Lung microvascular endothelial cell (primary cell): ENCODE measurements at places on chromosomes 2 and 18. TPM values are rescaled to one million over a fixed set of nuclear protein-coding genes. Genes with fewer than 3 reads are reported as not detected.

GRCh38 chr18:26488417-26489009 lies 59.8 kb downstream of the KCTD1 start:
- no peak for DNase-seq

- no peak for DNase-seq
These were observed 1.4 kb upstream of the CAPN10 start for GRCh38 chr2:240585101-240585500.

- no peak for DNase-seq
These were observed 205.0 kb upstream of the SMAD2 start for GRCh38 chr18:48135436-48135966.

DNA sequence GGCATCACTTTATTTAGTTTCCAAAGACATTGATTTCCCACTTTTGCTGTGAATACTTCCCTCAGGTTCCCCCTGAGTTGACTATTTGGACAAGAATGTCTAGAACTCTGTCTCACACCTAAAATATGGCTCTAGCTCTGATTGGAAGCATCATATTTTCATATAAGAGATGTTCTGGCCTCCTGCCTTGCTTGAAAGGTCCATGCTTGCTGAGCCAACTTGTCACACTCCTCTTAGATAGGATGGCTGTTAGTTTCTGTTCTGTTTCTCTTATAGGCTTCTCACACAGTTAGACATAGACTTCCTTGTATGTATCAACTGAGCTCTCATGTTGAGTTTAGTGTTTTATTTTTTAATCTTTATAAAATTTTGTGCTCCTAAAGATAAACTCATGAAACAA lies 87.1 kb downstream of the CNTNAP5 start:
- no peak for DNase-seq

- peak; percentile 69 for DNase-seq
These were observed 1.5 kb downstream of the MALL start for GRCh38 chr2:110113961-110114591.

DNA sequence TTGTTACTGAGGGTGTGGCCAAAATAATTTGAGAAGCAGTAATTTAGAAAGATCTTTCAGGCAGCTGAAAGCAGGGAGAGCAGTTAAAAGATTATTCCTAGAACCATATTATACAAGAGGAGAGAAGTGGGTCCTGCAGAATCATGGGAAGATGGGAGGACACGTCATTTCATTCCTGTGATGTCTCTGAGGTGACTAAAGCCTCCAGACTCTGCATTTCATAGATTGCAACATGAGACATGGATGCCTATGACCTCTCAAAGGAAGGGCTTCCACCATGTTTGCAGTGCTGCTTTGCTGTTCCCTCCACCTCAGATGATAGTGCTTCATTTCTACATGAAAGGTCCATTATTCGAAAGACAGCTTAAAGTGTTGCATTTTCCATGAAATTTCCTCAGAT lies 788.4 kb downstream of the TSN start:
- no peak for DNase-seq

- no peak for DNase-seq
These were observed 401.7 kb upstream of the SPRED2 start for GRCh38 chr2:65834062-65834461.

The CNPPD1 gene
- total RNA-seq, result 15.5 and 26.4 TPM in 2 replicates

The SUMO1 gene
- 93.1 and 96.0 TPM in 2 replicates for total RNA-seq

The CYRIA gene
- total RNA-seq, result 23.8 and 26.4 TPM in 2 replicates

- no peak for DNase-seq
These were observed 63.0 kb upstream of the DSC1 start for GRCh38 chr18:31225668-31226067.

- no peak for DNase-seq
These were observed 42.3 kb upstream of the MRPL33 start for GRCh38 chr2:27729198-27729597.

The PLCL1 gene
- 0.20 and 1.7 TPM in 2 replicates for total RNA-seq

DNA sequence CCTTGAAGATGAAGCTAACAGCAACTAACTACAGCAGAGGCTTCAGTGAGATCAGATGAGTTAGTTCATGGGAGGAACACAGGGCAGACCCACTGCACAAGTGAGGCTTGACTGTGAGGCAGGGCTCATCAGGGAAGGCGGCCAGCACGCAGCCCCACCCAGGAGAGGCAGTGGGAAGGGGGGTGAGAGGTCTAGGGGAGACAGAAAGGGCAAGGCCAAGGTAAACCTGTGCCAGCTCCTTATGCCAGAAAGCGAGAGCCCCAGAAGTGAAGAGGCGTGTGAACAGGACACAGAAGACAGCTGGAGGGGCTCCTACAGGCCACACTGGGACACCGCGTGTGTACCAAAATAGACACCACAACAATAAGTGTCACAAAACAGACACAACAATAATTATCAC lies 48.6 kb downstream of the ANO7 start:
- DNase-seq, result no peak

The CHRNA1 gene
- total RNA-seq, result 0.40 and 1.1 TPM in 2 replicates

The NCL gene
- total RNA-seq, result 65.1 and 76.1 TPM in 2 replicates

The BMP10 gene
- total RNA-seq, result not detected in 2 replicates

DNA sequence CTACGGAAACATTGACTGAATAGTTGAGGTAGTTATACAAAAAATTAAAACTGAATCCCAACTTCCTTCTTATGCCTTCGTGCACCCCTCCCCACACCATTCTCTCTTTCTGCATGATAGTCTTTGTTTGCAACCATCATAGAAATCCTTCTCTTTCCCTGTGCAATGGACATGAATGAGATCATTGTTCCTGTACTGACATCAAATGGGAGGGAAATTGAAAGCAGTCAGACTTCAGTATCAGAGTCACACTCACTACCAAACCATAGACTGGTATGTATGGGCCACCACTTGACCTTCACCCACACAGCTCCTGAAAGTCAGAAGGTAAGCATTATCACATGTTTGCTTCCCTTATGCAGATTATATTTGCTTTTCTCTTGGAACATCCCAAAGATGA lies 782.8 kb downstream of the BCL11A start:
- DNase-seq, result no peak

The KCNK3 gene
- total RNA-seq, result not detected in 2 replicates

The LPIN1 gene
- 12.2 and 13.1 TPM in 2 replicates for total RNA-seq

The CENPO gene
- 6.2 and 9.6 TPM in 2 replicates for total RNA-seq

DNA sequence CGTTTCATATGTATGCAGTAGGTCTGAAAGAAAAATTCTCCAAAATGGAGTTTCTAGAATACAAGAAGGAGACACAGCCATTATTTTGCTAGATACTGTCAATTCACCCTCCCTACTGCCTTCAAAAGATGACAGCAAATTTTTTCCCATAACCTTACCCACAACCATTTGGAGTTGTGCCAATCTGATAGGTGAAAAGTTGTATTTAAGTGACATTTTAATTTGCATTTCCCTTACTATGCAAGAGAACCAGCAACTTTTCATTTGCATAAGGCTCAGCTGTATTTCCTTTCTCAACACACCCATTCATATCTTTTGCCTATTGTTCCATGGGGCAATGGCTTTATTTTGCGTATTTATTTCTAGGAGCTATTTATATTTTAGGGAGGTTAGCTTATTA lies 31.4 kb upstream of the IL18RAP start:
- no peak for DNase-seq

The OTX1 gene
- total RNA-seq, result under 0.01 TPM in 1 of 2 replicates, not detected in the other

DNA sequence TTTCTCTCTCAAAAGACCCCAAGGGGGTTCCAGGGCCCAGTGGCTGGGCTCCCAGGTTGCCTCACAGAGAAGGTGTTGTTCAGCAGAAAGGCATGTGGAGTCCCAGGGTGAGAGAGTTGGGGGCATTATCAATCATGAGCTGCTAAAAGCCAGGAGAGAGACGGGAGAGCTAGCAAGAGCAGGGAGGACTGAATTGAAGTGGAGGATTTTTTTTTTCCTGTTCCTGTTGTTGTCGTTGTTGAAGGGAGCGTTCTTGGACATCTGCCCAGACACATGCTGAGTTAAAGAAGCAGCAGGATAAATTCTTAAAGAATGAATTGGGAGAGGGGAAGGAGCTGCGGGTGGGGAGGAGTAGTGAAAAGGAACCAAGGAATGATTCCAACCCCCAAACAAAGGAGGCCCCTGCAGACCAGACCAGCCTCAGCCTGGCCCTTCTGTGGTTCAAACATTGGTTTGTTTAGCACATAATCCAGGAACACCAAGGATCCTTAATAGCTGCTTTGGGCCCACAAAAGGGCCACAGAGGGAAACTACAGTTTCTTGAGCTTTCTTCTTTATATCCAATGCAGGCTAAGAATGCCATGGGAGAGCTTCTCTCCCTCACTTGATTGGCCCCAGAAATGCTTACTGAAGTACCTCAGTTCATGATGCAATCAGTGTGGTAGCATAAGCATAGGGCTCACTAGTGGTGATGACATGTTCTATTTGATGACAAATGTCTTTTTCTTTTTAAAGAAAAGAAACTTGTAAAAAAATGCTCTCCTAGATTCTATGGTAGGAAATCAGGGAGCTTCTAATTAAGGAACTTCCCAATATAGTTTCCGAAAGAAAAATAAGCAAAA lies 146.0 kb downstream of the SETBP1 start:
- DNase-seq, result peak; percentile 27

- peak; percentile 78 for DNase-seq
These were observed 222.9 kb upstream of the NCKAP5 start for GRCh38 chr2:133791191-133791590.

The GREB1 gene
- total RNA-seq, result under 0.01 and 0.20 TPM in 2 replicates

GRCh38 chr2:162688403-162688802 lies 150.2 kb downstream of the KCNH7 start:
- DNase-seq, result no peak

The PSD4 gene
- total RNA-seq, result 0.44 and 1.2 TPM in 2 replicates

GRCh38 chr2:187698374-187699110 lies 144.3 kb upstream of the TFPI start:
- DNase-seq, result no peak

The KYNU gene
- 0.22 TPM in 1 of 2 replicates, not detected in the other for total RNA-seq

- no peak for DNase-seq
These were observed 4.2 kb downstream of the GPBAR1 start for GRCh38 chr2:218264773-218265561.

The LRATD1 gene
- 2.0 and 9.4 TPM in 2 replicates for total RNA-seq

DNA sequence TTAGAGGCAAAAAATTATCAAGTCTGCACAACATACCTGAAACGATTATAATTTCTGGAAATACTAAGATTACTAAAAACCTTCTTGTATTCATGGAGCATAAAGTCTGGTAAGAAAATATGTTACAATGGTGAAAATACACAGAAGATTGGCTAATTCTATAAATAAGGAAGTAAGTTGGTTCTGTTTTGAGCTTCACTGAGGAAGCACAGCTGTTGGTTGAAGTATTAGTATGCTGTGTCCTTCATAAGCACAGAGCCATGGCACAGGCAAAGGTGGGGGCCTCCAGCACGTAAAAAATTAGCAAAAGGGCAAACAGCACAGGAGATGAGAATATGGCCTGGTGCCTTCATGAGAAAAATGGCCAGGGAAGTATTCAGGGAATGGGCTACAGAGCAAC lies 40.4 kb upstream of the ANKRD62 start:
- no peak for DNase-seq

GRCh38 chr2:148292431-148292830 lies 271.5 kb downstream of the MBD5 start:
- DNase-seq, result no peak

GRCh38 chr2:198712485-198712884 lies 745.3 kb downstream of the SATB2 start:
- no peak for DNase-seq
